Natural killer cell (primary cell): ENCODE measurements at places on chromosomes 1 and 21.

DNA sequence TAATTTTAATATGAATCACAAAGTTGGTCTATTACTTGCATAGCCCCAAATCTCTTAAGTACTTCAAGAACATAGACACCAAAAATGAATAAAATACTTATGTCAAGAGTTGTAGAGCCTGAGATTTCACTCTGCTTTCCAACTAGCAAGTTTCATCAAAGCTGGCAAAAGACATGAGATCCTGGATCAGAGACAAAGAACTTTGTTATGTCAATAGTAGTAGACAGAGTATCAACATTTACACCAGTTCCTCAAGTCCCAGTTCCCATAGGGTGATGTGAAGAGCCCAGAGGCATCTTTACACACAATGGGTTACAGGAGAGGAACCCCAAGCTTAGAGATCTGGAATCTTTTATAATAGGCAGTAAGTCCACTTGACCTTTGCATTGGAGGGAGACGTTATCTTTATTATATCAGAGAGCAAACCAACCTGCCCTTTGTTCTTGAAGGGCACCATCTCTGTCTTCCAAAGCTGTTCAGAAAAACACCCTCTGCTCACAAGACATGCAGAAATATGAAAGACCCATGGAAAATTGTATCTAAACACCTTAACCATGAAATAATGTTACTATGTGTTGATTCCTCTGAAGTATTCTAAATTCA is 174.4 kb upstream of the GALNT2 start:
- DNase-seq, result no peak

DNA sequence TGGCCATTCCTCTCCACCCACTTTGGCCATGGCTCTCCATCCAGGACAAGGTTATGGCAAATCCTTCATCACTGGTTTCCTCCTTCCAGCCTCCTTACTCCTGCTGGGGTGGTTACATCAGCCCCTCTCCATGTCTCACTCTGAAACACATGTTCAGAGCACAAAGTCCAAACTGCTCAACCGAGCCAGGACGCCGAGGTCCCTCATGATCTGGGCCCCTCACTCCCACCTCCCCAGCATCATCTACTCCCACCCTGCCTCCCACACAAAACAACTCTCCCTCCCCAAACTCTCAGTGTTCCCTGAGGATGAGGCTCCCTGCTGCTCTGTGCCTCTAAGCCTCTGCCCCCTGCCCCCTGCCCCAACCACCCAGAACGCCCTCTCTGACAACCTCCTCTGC is 33.3 kb upstream of the ZBTB40 start:
- no peak for DNase-seq

DNA sequence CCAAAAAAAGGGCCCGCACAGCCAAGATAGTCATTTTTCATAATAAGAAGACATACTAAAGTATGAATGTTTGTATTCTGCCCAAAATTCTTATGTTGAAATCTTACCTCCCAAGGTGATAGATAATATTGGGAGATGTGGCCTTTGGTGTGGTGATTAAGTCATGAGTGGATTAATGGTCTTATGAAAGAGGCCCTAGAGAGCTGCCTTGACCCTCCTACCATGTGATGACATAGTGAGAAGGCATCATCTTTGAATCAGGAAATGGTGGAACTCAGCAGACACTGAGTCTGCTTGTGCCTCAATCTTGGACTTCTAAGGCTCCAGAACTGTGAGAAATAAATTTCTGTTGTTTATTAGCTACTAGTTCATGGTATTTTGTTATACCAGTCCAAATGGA is 11.8 kb upstream of the RNPC3 start:
- no peak for DNase-seq

GRCh38 chr1:19528438-19528837 is 43.1 kb upstream of the CAPZB start:
- no peak for DNase-seq

DNA sequence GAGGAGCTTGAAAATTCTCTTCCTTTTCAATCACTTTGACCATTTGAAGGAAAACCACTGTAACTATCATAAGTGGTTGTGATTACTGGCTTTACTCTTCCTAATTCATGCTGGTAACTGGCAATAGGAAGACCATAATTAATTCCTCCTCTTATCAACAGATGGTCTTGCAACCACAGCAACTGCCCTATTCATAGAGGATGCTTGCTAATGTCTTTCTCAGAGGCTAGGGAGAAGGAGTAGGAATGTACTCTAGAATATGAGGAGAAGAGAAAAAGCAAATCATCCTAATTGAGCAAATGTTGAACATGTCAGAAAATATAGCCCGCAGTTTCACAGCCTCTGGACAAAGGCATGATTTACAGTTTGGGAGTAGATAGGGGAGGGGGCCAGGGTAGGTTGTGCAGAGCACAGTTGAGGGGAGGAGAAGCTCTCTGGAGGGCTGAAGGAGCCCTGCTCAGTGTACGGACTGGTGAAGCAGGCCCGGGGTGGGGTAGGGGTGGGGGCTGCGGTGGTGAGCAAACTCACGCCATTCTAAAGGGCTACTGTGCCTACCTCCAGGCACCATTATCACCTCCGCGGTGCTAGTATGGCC is 192.9 kb downstream of the PCP4 start:
- no peak for DNase-seq

DNA sequence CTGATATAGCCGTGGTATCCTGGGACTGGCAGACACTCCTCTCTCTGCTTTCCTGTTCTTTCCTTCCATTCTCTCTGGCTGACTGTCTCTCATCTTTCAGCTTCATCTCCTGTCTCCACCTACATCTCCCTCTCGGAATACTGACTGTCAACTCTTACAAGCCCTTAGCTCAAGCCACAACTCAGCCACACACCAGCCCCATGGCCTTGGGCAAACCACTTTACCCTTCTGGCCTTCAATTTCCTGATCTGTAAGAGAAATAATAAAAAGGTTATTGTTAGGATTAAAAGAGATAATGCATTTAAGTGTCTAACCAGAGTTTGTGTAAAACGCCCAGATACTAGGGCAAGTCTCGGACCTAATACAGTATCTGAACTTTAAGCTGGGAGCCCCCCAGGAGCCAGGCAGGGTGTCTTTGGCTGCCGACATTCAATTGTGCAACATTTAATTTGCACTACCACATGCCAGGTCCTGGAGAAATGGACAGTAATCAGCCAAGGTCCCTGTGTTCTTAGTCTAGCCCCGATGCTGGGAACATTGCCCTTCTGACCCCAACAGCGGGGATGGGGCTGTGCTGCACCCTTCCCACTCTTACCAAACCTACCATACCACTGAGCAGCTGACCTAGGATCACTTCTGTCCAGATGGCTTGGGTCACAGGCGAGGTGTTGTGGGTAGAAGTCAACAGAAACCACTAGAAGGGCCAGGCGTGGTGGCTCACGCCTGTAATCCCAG is 5.1 kb downstream of the ECHDC2 start:
- no peak for DNase-seq

- no peak for DNase-seq
Measured at GRCh38 chr1:19496527-19496874, 11.2 kb upstream of the CAPZB start.

DNA sequence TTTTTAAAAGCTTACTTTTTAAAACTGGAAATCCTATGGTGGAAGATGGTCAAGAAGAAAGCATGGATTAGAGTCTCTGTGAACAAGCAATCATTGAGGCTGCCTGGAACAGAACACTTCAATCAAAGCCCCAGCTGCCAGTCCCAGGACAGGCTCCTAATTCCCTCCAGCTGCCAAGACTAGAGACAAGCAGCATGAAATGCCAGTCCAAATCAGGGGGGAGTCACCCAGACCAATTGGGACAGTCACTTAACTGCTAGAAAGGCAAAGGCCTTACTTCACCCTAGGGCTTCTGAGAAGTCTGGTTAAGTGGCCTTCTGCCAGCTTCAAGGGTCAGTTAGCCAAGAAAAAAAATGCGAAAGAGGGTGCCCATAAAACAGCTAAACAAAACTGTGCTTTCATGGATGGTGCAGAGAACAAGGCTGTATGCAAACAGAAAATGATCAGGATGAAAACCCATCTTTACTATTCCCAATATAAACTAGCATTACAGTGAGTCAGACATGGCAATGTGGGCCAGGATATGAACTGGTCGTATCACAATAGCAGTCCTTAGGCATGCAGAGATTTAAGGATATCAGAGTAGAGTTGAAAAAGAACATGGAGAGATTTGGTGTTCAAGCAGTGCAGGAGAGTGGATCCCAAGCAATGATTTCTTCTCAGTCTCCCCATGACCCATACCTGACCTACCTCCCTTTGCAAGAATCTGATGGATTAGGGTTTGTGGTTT is 31.0 kb upstream of the MAN1A2 start:
- no peak for DNase-seq

GRCh38 chr1:56872597-56872996 is 18.0 kb downstream of the C8A start:
- no peak for DNase-seq

DNA sequence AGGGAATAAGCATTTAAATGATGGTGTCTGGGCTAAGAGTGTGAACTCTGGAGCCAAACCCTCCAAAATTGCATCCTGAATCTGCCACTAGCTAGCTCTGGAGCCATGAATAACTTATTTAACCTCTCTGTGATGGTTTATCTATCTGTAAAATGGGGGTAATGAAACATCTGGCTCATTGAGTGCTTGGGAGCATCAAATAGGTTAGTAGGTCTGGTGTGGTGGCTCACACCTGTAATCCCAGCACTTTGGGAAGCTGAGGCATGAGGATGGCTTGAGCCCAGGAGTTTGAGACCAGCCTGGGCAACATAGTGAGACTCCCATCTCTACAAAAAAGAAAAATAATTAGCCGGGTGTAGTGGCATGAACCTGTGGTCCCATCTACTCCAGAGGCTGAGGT is 42.8 kb downstream of the KIF1B start:
- no peak for DNase-seq

GRCh38 chr1:78229344-78229743 is 183.6 kb downstream of the GIPC2 start:
- no peak for DNase-seq

- no peak for DNase-seq
Measured at GRCh38 chr1:19769211-19769932, 30.3 kb downstream of the TMCO4 start.

- no peak for DNase-seq
Measured at GRCh38 chr1:197362871-197363270, 94.8 kb downstream of the CRB1 start.

DNA sequence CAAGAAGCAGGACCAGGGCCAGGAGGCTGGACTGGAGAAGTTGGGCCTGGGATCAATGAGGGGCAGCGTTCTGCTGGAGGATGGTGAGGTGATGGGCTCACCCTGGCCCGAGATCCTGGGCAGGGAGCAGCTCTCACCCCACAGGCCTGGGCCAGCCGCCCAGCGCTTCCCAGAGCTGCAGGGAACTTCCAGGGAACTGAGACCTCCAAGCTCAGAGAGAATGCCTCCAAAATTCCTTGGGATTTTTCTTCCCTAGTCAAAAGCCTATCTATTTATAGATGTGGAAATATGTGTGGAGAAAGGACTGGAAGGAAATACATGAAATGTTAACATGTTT is 121.2 kb downstream of the SPSB1 start:
- DNase-seq, result no peak

DNA sequence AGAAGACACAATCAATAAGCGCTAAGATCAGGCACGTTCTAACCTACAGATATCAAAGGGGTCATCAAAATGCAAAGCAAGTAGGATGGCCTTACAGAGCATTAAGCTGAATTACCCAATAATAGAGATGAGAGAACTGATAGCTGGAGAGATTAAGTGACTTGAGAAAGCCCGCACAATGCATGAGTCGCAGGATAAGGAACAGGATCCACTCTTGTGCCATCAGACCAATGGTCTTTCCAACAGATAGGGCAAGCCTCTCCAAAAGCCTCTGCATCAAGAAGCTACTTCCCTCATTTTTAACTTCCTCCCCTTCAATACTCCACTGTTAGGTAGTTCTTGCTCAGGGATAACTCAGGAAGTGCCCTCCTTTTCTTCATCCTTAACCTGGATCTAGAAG is 2.6 kb downstream of the CHML start:
- DNase-seq, result no peak

DNA sequence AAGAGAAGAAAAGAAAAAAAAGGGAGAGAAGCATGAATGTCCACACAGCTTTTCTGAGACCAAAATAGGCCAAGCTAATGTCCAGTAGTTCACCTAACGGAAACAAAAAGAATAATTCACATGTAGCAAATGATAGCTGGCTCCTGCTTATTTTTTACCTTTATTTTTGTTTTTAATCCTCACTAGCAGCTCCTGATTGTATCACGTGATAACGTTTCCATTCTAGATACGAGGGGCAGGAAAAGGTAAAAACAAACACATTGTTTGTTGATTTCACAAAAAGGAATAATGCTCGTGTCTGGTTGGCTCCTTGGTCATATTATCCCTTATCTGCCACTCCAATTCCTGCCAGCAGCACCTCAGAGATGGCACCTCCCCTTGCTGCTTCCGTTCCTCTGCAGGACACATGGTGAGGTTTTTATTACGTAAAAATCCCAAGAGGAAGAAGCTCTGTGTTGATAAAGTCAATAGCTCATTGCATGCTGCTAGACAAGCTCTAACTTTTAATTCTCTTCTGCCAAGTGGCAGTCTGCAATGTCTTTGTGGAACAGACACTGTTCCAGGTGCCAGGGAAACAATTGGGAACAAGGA is 201.7 kb downstream of the CRB1 start:
- DNase-seq, result no peak

DNA sequence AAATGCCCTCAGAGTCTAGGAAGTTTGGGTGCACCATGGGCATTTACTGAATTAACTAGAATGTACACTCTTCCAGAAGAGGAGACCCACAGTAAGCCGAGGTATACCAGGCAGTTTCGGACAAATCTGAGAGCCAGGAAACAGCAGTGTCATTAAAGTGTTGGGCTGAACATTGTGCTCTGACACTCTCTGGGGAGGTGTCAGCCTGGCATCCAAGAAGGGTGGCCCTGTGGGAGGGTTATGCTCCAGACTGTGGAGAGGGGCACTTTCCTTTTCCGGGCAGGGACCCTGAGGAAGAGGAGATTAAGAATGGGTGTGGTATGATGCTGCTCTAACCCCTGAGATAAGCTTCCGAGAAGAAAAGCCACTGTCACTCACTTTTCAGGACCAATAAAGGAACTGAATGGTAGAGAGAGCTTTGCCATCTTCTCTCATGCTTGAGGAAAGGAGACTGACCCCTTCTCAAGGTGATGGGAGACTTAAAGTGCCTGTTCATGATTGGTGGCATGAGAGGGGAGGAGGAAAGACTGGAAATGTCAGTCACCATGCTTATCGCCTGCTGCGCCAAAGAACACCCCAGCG is 98.2 kb downstream of the UCK2 start:
- no peak for DNase-seq
